ENCODE measurements at places on chromosomes 6 and 20.
A peak's percentile ranks its signal among the peaks of the same experiment; 100 is the strongest.

DNA sequence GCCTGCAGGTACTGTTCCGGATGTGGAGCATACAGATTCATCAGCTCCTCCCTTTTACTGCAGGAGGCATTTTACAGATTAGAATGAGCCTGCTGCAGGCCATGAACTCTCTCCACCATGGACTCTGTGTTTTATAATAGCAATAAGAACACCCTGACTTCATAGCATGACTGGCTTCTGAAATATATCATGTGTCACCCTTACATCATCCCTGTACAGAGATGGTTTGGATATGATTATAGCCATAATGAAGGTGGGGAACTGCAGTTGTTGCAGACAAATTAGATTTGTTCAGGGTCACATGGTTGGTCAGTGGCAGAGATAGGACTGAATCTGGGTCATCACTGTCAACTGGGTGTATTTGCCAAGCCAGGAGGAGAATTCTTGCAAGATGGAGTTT lies 100.7 kb downstream of the FOXO3 start:
- no peak for DNase-seq

- DNase-seq: no peak
Observed at GRCh38 chr6:30386166-30386565, 41.2 kb downstream of the RPP21 start.

DNA sequence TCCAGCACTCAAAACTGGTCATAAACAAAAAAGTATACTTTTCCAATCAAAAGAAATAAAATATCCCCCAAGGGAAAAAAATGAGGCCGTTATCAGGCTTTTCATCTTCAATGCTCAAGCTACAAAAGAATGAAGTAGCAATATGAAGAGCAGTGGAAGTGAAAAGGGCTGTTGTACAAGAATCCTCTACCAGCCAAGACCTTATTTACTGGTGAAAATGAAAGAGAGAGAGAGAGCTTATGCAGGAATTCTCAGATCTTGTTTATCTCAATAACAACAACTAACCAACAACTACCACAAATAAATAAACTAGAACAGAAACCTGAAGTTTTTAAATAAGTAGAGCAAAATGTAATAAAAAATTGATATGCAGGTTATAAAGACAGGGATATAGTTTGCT lies 400.6 kb downstream of the HDGFL1 start:
- no peak for DNase-seq

- no peak for DNase-seq
Observed at GRCh38 chr6:98380589-98380988, 453.8 kb upstream of the POU3F2 start.

DNA sequence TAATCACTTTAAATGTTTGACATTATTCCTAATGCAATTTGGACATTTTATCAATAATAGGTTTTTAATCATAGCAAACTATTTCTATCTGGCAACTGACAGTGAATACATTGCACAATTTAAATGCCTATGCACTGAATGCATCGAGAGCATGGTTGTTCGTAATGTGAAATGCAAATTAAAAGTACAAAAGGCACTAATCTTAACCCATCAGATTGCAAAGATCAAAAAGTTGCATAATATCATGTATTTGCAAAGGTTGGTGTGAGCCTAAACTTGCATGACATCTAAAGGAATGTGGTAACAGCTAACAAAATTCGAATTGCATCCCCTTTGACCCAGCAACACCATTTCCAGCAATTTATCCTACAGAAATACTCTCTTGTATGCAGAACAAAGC lies 469.9 kb upstream of the IRAK1BP1 start:
- DNase-seq: no peak

GRCh38 chr6:130693944-130694343 lies 133.3 kb upstream of the SMLR1 start:
- DNase-seq: no peak

DNA sequence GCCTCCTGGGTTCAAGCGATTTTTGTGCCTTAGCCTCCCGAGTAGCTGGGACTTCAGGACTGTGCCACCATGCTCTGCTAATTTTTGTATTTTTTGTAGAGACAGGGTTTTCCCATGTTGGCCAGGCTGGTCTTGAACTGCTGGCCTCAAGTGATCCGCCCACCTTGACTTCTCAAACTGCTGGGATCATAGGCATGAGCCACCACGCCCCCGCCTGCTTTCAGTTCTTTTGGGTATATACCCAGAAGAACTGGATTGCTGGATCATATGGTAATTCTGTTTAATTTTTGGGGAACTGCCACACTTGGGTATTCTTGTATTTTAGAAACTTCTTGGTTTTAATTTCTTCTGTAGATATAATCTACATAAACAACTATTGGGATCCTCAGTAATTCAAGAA lies 17.0 kb downstream of the CDS2 start:
- peak; percentile 45 for DNase-seq

DNA sequence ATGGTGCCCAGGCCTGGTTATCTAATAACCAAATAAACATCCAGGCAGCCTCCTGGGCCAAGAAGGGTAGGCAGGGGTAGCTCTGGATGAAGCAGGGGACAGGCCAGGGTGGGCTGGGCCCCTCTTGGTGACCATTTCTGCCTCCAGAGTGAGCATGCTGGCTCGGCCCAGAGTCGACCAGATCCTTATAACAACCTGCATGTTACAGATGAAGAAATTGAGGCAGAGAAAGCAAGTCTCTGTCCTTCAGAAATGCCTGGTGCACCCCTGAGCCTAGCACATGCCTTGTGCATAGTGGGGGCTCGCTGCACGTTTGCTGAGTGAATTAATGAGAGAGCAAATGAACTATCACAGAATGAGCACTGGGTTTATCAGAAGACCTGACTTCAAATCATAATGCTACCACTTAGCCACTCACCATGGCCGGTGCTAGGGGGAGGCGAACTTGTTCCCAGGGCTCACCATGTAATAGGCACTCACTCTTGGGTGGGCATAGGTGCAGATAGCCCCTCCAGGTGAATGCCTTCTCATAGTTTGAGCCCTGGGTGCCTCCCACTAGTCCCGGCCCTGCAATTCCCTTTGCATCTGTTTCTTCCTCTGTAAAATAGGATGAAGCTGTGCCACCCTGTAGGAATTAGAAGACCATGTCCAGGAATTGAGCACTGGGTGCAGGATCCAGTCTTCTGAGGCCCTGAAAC lies 3.8 kb upstream of the APCDD1L start:
- no peak for DNase-seq

- no peak for DNase-seq
Observed at GRCh38 chr6:140002396-140003022, 628.1 kb upstream of the CITED2 start.

DNA sequence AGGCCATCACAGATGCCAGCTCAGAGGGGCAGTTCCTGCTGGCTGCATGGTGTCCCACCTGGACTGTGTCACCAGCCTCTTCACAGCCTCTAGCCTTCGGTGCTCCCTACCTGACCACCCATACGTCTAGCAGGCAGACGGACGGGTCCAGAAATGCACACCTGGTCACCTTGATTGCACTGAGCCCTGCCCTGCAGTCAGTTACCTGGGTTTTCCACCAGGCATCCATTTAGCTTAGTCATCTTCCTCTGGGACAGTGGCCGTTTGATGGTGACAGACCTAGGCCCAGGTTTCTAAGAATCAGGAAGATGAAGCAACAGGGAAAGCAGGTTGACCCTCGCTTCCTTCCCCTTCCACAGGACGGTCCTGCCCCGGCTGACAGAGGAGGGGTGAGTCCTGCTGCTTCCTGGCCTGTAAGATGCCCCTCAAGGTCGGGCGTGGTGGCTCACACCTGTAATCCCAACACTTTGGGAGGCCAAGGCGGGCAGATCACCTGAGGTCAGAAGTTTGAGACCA lies 9.8 kb upstream of the BPI start:
- DNase-seq: no peak

- no peak for DNase-seq
Observed at GRCh38 chr6:105804424-105804823, 281.7 kb upstream of the PRDM1 start.

All from activated CD4-positive, alpha-beta T cell treated with anti-CD3 and anti-CD28 coated beads for 48 hours (primary cell).